ENCODE measurements at places on chromosomes 12 and 14.

DNA sequence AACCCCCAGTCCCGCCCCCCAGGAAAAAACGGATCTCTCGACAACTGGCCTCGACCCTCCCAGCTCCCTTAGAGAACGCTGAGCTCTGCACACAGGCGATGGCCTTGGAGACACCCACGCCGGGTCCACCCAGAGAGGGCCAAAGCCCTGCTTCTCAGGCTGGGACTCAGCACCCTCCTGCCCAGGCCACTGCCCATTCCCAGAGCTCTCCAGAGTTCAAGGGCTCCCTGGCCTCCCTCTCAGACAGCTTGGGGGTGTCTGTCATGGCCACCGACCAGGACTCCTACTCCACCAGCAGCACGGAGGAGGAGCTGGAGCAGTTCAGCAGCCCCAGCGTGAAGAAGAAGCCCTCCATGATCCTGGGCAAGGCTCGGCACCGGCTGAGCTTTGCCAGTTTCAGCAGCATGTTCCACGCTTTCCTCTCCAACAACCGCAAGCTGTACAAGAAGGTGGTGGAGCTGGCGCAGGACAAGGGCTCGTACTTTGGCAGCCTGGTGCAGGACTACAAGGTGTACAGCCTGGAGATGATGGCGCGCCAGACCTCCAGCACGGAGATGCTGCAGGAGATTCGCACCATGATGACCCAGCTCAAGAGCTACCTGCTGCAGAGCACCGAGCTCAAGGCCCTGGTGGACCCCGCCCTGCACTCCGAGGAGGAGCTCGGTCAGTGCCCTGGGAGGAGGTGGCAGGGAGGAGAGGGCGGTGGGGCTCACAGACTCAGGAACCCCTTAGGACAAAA lies 95.8 kb downstream of the LGMN start:
- no peak for DNase-seq

DNA sequence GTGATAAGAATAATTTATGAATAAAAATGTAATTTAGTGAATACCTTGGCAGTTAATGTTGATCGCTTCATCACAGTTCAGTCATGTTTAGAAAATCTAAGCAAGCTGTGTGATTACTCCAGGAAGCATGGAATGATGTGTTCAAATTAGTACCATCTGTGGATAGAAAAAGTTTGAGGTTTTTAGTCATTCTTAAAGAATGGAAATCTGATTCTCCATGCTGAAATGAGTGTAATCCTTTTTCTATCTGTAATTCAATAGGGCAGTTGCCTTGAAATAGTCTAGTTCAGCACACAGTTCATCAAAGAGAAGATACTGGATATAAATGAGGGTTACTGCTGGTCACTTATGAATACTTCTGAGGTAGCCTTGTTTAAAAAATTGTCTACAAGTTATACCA lies 127.2 kb upstream of the MYF6 start:
- no peak for DNase-seq

GRCh38 chr12:2057041-2057794 lies 4.4 kb downstream of the CACNA1C start:
- no peak for DNase-seq

DNA sequence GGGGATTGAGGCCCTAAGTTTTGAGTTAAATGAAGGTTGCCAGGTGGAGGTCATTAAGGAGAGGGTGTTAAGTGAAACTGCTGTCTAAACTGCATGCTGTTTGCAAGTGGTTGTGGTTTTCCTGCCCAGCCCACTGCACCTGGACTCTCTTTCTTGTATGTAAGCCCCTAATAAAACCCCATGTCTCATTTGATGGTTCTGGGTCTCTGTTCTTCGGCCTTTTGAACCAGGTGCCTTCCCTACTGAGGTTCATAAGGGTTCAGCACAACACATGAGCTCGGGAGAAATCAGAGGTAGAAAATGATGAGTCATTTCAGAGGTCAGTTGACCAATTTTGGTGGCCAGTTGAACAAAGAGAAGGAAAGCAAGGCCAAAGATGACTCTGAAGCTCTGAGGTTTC lies 382.5 kb downstream of the RPS29 start:
- DNase-seq, result no peak

GRCh38 chr12:10715491-10715890 lies 7.6 kb downstream of the YBX3 start:
- DNase-seq, result no peak

DNA sequence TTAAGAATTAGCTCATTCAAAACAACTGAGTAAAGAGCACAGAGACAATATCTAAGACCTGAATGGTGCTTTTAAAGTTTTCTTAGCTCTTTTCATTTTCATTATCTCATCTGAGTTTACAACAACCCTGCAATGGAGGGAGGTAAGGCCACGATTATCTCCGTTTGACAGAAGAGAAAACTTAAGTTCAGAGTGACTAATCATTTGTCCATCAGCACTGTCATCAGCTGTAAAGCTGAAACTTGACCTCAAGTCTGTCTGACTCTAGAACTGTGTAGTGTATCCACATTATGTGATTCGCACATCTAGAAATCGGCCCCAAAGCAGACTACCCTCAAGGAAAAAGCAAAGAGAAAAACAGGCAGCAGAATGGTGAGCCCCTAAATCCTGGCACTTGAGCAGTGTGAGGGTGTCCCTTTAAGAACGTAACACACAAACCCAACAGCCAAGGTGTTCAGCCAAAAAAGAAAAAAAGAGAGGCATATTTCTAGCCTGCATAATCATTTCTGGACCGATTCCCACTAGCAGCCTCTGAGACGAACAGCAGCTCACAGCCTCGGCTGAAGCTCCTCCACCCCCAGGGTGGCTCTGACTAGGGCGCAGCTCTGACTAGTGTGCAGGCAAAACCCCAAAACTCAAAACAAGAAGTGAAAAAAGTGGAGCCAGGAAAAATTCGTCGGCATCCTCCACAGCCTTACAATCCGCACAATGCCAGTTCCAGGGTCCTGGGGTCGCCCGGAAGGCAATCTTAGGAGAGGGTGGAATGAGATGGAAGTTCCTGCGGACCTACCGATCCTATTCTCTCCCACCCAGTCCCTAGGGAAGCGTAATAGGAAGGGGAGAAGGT lies 1.6 kb downstream of the STXBP6 start:
- no peak for DNase-seq

DNA sequence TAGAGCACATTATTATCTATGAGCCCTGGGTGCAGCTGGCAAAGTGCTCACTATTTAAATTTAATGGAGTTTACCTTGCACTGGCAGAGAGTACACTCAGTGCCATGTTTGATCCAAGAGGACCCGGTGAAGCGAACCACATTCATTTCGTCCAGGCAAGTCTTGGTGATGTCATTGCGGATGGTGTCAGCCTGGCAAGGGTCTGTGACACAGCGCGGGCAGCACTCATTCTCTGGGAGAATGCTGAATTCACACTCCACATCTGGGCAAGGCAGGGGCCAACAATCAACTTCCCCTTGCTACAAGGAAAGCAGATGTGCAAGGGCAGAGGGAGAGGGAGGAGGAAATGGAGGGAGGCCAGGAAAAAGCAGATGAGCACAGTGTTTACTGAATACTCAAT lies 356.2 kb downstream of the NELL2 start:
- DNase-seq, result no peak

DNA sequence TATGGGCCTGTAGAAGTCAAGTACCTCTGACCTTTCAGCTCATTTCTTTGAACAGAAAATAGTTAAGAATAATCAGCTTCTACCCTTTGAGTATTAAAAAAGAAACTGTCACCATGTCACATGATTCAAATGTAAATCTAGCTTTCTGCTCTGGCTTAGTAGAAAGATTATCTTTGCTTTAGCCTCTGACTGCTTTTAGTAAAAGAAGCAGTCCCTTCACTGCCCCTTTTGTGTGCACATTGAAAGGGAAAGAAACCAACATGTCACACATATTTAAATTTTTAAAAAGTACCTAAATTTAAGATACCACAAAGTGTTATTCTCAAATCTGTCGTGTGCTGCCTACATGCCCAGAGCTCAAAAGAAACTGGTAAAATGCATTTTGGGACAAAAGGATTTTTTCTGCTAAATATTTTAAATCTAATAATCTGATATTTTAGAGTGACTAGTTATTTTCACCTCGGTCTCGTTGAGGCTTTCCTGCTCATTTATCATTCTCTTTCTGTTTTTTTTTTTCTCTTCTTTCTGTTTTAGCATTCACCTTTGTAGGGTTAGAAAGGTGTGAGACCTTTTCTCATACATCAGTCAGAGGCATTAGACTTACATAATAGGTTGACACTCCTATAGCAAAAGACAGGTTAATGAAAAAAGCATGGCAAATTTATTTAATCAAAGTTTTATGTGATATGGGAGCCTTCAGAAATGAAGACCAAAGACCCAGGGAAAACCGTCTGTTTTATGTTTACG lies 41.3 kb downstream of the SLC16A7 start:
- no peak for DNase-seq

GRCh38 chr12:88570103-88570502 lies 10.2 kb downstream of the KITLG start:
- no peak for DNase-seq

DNA sequence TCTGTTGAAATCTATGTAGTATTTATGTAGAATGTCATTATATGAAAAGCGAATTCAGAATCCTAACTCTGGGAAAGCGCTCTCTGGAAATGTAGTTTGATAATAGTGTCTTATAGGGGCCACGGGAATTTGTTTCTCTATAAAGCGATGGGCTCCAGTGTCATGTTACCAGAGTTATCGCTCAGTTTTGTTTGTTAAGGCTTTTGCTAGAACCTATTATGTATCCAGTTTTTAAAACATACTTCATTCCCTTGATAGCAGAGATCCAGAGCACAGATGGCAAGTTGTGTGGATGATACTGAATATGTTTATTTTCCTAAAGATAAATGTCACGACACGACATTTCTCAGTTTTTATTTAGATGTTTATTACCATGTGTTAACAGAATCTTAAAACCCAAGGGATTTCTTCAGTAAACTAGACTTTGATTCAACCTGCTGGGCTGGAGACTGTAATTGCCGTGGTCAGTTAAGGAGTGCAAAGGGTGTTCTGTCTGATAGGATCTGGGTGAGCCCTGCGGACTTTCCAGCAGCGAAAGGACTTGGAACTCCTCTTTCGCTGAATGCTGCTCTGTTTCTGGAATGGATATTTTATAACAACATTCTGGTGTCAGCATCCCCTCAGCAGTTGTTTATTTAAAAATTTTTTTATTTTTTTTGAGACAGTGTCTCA lies 1.7 kb upstream of the DNAH10 start:
- DNase-seq, result no peak

GRCh38 chr12:103654816-103655215 lies 67.7 kb downstream of the STAB2 start:
- no peak for DNase-seq

GRCh38 chr14:45091710-45092109 lies 7.8 kb downstream of the PRPF39 start:
- no peak for DNase-seq

- no peak for DNase-seq
These were observed 13.6 kb upstream of the GSG1 start for GRCh38 chr12:13117029-13117428.

- DNase-seq, result no peak
These were observed 400.9 kb upstream of the CCDC196 start for GRCh38 chr14:66085224-66085623.

GRCh38 chr12:3214526-3215365 lies 137.6 kb downstream of the TSPAN9 start:
- DNase-seq, result no peak

DNA sequence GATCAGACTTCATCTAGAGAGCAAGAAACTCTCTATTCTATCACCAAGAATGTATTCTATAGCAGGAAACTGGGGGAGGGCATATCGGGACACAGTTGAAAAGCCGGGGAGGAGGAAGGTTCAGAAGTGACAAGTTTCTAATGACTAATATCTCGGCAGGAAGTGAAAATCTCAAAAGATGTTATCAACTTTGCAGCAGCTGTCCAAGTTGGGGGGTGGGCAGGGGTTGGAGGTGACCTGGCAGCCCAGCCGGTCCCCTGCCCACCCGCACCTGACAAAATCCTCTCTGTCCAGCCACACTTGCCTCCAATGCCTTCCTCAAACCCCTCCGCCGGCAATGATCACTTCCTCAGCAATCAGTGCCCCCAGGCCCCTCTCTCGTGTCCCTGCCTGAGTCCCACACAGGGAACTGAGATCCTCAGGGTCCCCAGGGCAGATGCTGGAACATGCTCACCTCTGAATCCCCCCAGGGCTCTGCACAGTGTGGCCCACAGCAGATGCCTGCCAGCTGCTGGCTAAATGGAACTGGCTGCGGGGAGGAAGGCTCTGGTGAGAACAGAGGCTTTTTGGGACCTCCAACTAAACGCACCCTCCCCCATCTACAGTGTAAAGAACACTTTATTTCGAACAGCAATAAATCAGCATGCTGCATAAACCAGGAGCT lies 43.9 kb downstream of the CCDC88C start:
- peak; percentile 47 for DNase-seq

GRCh38 chr12:131221957-131222328 lies 268.2 kb downstream of the ADGRD1 start:
- DNase-seq, result no peak

DNA sequence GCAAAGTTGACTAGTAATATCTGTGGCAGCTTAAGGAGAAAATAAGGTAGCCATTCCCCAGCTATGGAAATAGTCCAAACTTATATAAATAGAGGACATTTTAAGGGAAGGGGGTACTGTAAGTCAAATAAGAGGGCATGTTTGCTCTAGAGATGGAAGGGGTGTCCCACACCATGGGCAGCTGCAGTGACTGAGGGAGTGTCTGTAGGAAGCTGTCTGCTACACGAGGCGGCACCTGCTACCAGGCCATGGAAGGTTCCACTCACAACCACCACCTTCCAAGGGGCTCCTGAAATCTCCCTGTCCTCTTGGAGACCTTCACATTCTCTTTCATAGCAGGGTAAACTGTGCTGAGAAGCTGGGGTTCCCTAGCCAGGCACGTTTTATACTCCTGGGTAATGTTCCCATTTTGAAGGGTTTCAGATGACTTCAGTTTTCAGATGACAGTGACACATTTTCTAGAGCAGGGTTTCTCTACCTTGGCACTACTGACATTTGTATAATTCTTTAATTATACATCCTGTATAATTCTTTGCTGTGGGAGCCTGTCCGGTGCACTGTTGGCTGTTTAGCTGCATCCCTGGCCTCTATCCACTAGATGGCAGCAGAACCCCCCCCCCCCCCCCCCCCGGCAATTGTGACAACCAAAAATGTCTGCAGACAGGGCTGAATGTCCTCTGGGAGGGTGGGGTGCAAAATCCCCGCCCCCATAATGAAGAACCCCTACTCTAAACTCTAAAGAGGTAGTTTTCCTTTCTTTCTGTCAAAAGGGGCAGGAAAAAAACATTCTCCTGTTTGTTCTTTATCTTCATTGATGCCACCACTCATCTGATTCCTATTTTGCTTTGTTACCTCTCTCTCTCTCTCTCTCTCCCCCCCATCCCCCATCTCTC lies 11.6 kb upstream of the SMCO2 start:
- no peak for DNase-seq
